ENCODE measurements at places on chromosomes 1 and 21.
A peak's percentile ranks its signal among the peaks of the same experiment; 100 is the strongest.

GRCh38 chr1:1331068-1331965 lies at the start of gene TAS1R3:
Gene TAS1R3 (plus strand): TSS chr1:1331280. CDS start chr1:1331346, 66 bp downstream.
- DNase-seq, result no peak

DNA sequence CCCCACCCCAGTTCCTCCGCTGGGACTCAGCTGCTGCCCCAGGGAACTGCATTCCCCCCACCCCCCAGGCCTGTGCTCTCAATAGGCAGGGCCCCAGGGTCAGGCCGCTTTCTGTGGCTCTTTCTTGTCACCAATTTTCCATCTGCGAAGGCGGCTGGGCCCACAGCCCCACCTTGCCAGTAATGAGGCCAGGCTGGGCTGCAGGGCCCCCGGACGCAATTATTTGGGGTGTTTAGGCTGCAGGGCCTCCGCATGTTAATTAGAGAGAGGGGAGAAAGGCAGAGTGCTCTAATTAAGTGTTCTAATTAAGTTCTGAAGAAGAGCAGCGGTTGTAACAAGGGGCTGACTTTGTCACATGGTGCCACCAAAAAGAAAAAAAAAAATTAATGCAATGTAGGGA lies 71.8 kb downstream of the EPHB2 start:
- DNase-seq, result no peak

GRCh38 chr1:58158016-58158415 lies 388.5 kb downstream of the OMA1 start:
- no peak for DNase-seq

- DNase-seq, result peak; percentile 46
Observed at GRCh38 chr1:167599957-167600581, 30.0 kb upstream of the RCSD1 start.

DNA sequence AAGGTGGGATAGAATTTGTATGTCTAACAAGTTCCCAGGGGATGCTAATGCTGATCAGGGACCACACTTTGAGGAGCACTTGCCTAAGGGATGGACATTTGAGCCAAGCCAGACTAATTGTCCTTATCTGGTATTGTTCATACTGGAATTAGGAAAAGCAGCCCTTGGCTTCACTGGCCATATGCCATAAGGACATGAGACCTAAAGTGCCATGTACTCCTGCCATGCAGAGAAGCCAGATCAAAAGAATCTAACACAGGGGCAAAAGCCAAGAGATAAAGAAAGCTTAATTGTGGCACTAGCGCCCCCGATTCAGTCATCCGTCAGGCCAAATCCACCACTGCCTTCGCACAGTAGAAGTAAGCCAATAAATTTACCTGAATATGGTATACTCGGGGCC lies 45.7 kb downstream of the RNF11 start:
- no peak for DNase-seq

- no peak for DNase-seq
Observed at GRCh38 chr1:88787023-88787903, 103.2 kb downstream of the PKN2 start.

- no peak for DNase-seq
Observed at GRCh38 chr1:214417545-214418210, 133.7 kb downstream of the PTPN14 start.

DNA sequence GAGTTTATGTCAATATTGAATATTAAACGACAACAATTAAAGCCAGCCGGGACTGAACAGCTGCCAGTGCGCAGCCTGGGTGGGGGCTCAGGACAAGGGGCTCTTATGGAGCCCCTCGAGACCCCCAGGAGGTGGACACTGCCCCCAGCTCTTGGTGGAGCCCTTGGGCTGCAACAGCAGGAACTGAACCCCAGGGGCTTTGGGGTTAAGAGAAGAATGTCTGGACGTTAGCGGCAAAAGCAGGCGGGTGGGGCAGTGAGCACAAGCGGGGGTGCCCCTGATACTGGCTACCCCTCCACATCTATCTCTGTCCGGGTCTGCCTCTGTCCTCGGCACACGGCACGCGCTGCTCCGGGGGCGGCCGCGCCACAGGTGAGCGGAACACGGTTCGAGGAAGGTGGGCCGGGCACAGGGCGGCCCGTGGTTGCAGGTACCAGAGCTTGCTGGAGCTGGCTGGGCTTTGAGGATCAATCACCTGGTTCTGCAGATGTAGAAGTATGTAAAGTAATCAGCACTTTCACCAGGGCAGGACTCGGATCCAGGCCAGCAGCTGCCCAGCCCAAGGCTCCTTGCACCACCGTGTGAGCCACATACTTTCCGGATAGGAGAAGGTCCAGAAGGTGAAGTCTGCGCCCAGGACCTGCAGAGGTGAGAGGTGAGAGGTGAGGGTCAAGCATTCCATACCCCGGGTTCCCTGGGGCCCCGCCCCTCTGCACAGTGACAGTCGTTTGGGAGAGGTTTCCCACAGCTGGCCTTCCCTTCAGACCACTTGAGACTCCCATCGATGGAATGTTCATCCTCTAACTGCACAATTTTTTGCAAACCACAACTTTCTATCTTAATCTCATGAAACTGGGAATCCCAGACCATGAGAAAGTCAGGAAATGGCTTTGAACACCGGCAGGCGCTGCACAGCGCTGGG lies 12.4 kb upstream of the POFUT2 start:
- no peak for DNase-seq

DNA sequence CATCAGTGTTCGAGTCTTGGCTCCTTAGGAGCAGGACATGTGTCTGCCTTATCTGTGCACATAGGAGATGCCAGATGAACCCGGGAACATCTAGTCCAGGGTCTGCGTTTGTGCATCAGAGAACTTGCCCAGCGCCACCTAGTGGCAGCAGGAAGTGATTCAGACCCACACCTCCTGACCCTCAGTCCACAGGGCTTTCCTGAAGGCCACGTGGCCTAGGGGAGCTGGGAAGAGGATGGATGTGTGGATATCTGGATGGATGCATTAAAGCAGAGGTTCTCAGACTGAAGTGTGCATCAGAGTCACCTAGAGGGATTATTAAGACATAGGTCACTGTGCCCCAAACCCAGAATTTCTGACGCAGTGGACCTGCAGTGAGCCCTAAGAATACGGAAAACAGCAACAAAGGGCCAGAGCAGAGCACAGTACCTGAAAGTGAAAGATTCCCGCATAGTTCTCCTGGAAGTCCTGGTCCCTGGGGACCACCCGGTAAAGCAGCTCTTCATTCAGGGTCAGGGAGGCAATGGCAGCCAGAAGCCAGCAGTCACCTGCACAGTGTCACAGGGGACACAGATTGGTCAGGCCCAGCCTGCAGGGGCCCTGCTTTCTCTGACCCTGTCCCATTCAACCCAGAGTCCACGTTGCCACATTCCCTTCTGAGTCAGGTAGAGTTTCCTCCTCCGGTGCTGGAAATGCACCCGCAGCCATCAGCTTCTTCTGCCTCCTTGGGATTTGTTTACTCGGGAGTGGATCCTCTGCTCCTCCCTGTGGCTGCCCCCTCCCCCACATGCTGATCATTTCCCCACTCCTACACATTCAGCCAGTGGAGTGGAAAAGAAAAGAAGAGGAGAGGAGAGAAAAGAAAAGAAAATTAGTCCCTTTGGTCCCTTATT lies 37.0 kb downstream of the CAPN8 start:
- peak; percentile 52 for DNase-seq

- no peak for DNase-seq
Observed at GRCh38 chr1:164225011-164225410, 334.0 kb upstream of the PBX1 start.

- no peak for DNase-seq
Observed at GRCh38 chr1:70892930-70893329, 154.7 kb downstream of the PTGER3 start.

GRCh38 chr1:235860829-235861228 lies 5.9 kb downstream of the LYST start:
- no peak for DNase-seq

DNA sequence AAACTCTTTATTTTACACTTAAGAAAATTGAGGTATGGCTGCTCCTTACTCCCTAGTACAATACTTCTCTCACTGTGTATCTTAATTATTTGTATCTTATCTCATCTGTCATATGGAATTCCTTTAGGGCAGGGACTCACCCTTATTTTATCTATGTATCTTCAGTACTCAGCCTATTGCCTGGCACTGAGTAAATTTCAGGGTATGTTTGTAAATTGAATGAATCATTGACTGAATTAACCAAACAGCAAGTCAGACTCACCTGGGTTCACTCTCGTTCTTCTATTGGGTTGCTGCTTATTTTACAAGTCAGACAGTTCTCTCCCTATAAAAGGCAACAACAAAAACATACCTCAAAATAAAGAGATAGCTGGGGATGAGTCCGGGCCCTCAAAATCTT lies 63.8 kb downstream of the LAMC1 start:
- no peak for DNase-seq

- peak; percentile 24 for DNase-seq
Observed at GRCh38 chr1:46413596-46413985, 19.5 kb downstream of the FAAH start.

GRCh38 chr1:233281711-233282581 lies 13.6 kb downstream of the PCNX2 start:
- peak; percentile 17 for DNase-seq

DNA sequence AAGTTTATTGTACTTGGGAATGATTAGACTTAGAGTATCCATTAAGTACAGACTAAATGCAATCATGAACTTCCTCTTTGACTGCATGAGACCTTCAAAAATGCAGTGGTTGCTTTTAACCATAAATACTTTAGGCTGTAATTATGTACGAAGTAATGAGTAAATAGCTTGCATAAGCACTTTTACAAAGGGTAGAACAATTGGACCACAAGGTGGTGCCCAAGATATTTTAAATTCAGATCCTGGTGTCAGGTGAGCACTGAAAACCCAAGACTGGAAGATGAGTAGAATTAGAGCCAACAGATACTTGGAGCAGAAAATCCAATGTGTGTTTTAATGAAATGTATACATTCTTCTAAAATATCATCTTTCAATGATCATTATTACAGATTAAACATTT lies 43.4 kb upstream of the RHOU start:
- DNase-seq, result peak; percentile 27

GRCh38 chr1:222522105-222522915 lies 25.6 kb downstream of the HHIPL2 start:
- no peak for DNase-seq

DNA sequence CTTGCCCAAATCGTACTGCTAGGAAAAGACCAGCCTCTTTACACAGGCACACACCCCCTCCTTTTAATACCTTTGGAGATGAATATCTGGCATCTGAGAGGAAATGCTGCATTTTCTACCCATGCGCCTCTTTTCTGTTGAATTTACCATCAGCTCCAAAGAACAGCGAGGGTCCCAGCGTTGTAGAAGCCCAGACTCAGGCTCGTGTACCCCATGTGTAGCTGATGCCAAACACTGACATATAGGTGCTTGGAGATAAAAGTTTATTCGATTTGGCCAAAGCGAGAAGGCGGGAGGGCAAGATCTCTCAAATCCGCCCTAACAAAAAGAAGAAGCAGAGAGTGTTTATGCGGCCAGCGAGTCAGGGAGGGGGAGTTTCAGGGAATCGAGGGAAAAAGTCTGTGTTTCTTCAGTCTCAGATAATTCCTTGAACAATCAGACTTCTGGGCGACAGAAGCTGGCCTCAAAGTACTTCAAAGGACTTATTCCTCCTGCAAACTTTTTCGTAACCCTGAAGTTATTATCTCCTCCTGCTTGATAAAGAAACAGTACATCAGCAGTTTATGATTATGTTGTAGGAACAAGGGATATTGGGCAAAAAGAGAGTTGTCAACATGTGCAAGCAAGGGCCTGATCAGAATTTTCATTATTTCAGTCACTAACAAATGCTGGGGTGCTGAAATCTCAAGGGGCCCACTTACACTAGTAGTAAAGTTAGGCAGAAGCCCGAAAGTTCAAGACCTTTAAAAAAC lies 642 bp upstream of the CREG1 start:
- DNase-seq, result no peak

Data from stimulated activated CD4-positive, alpha-beta T cell treated with anti-CD3 and anti-CD28 coated beads, Interleukin-4, amount 100 ng/mL, for 24 hours (primary cell).